Right forelimb (tissue), 1 donor: ENCODE measurements at places on chromosomes 12 and 14.

GRCh38 chr14:103029936-103030335 is 27.4 kb downstream of the CDC42BPB start:
- no peak for DNase-seq

GRCh38 chr12:104529130-104529874 is 72.6 kb downstream of the CHST11 start:
- no peak for DNase-seq

GRCh38 chr14:34344318-34344717 is 117.7 kb downstream of the SPTSSA start:
- no peak for DNase-seq

DNA sequence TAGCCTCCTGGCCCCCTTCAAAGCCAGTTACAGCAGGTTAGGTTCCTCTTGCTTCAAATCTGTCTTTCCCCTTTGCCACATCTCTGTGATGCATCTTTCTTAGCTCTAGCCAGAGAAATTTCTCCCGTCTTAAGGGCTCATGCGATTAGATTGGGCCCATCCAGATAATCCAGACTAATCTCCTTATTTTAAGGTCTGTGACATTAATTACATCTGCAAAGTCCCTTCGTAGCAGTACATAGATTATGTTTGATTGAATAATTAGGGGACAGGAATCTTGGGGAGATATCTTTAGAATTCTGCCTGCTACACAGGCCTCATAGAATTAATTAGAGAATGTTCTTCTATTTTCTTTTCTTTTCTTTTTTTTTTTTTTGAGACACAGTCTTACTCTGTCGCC is 79.3 kb downstream of the SPATS2 start:
- DNase-seq = no peak

DNA sequence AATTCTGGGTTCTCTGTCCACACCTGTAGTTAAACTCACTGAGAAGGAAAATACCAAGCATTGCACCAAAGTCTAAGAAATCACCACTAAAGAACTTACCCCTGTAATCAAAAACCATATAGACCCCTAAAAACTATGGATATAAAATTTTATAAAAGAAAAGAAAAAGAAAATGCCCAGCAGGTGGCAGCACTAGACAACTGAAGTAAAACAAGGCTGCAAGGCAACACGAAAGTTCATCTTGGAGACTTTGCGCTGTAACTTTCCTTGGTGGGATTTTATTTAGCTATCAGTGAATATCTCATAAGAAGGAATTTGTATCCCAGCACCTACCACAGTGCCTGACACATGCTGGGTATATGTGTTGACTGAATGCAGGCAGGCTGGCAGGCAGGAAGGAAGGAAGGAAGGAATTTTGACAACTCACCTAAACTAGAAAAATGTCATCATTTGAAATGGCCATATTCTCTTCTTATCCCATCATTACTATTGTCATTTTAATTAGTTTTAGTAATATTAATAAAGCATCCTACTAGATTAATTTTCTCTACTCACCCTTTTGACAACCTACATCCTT is 68.2 kb upstream of the ETV6 start:
- peak; percentile 58 for DNase-seq

DNA sequence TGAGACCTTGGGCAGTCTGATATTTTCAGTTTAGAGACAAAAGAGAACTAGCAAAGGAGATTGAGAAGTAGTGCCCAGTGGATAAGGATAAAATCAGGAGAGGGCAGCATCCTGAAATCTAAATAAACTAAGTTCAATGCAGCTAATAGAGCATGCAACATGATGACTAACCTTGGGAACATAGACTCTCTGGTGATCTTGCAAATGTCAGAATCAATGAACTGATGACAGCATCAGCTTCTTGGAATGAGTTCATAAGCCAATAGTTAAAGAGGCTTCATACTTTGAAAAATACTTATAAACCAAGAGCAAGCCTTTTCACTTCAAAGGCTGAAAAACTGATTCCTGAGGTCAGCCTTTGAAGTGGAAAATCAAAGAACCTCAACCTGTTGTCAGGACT is 8.2 kb downstream of the TAS2R19 start:
- no peak for DNase-seq

DNA sequence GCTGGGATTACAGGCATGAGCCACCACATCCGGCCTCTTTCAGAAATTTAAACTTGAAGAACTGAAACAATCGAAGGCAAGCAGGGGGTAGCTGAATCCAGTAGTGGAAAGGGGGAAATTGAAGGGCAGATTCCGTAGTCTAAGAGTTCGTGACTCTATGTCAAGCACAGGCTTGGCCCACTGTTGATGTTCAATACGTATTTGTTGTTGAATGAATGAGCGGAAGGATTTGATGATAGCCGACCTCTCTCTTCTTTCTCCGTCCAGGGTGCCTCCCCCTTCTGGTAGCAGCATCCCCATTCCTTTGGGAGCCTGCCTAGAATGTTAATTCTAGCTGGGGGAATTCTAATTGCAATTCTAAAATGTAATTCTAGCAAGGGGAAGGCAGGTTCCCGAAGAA is 59.8 kb upstream of the MED13L start:
- DNase-seq = no peak

GRCh38 chr12:62484233-62484632 is 17.6 kb downstream of the MON2 start:
- no peak for DNase-seq

- no peak for DNase-seq
These were observed 53.4 kb upstream of the PYGL start for GRCh38 chr14:50997712-50998111.

DNA sequence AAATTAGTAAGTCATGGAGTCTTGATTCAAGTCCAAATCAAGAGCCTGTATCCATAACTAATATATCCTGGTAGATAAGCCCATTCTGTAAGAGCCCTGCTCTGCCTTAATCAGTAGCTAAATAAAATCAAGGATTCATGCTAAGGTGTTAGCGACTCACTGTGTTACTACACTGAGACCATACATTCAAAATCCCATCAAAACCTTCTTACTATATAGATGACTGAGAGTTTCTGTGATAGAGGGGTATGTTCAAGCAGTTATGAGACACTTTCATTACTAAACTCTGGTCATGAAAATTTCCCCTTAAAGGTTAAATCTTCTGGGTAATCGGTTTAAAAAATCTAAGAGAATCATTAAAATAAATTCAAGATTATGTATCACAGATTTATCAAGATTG is 78.5 kb downstream of the MDGA2 start:
- no peak for DNase-seq

- no peak for DNase-seq
These were observed 118.4 kb downstream of the BTG1 start for GRCh38 chr12:92027243-92027642.

- no peak for DNase-seq
These were observed 29.3 kb downstream of the HECTD4 start for GRCh38 chr12:112352921-112353320.

GRCh38 chr12:57098546-57098945 is 9.6 kb downstream of the NAB2 start:
- DNase-seq = no peak

DNA sequence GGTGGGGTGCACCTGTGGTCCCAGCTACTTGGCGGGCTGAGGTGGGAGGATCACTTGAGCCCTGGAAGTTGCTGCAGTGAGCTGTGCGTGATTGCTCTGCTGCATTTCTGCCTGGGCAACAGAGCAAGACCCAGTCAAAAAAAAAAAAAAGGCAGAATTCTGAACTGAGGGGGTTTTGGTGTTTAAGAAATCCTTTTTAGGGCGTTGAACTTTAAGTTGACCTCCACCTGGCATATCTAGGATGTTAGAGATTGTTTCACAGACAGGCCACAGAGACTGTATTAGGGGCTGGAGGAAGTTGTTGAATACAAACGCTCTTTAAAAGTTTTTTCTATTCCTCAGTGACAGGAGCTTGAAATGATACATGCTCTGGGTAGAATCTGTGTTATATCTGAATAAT is 60.5 kb downstream of the FBXW8 start:
- no peak for DNase-seq

DNA sequence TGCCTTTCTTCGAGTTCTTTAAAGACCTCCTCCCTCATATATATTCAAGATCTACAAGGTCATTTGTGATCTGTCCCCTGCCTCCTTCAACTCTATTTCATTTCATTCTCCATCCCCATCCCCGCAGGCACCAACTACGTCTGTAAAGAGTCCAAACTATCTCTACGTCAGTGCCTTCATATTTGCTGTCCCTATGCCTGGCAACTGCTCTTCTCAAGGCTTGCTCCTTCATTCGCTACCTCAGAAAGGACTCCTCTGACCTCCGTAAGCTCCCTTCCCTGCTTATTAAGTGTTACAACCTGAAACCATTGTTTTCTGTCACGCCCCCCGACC is 650 bp downstream of the LLPH start:
- DNase-seq = no peak

DNA sequence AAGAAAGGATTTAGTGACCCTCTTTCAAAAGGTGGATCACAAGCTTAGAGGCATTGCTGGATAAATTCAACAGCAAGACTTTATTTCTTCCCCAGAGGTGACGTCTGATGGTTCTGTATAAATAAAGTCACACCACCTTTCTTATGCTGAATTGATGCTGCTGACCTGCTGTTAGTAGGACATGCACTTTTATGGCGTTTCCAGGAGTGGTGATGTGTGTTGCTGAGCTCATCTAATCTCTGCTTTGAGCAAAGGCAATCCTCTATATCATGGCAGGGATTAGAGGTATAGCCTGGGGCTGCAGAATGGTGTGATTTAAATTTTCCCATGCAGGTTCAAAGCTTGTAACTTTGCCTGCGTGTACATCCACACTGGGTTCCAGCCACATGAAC is 94.9 kb downstream of the ETV6 start:
- DNase-seq = no peak

GRCh38 chr12:47903151-47903611 is 1.6 kb downstream of the VDR start:
- DNase-seq = no peak

- no peak for DNase-seq
These were observed 168.5 kb upstream of the PELI2 start for GRCh38 chr14:55949708-55950107.

DNA sequence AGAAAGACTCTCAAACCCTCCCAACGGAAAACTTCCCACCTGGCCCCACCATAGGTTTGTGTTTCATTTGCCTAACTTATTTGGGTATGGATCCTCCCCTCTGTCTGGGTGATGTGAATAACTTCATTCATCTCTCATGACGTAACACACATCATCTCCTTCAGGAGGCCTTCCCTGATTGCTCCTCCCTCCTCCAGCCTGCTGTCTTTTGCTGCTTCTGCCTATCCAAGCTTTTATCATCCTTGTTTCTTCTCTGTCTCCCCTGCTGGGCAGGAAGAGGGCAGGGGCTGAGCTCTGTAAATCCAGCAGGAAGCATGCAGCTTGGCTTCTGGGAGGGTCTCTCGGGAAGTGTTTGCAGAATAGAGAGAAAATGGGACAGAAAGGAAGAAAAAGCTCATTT is 766.0 kb upstream of the TBX3 start:
- DNase-seq = no peak

DNA sequence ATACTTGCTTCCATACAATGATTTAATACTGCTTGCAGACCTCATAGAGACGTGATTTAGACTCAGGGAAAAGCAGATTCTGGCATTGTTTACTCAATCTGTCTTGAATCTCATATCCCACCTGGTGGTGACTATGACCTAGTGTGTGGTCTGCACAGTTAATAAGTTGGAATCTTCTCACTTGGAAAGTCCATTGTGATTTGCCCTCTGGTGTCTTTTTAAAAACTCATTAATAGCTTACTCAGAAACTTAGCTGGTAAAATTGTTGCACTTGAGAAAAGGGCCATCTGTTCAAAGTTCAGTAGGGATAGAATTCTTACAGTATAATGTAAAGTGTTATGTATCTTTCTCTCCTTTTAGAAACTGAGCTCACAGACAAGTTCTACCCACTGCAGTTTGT is 106.0 kb downstream of the PELI2 start:
- no peak for DNase-seq

DNA sequence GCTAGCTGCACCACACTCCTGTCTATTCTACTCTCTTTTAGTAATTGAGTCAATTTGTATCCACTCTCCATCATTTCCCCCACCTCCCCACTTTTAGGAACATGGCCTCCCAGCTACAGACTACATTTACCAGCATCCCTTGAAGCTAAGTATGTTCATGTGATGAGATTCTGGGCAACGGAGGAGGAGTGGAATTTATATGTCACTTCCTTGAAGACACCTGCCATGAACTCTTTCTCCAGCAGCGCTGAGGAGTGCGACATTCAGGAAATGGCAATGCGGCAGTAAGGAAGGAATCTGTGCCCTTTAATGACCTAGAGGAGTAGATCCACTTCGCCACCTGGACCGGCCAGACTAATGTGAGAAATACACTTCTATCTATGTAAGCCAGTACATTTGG is 243.7 kb upstream of the DIO2 start:
- no peak for DNase-seq

DNA sequence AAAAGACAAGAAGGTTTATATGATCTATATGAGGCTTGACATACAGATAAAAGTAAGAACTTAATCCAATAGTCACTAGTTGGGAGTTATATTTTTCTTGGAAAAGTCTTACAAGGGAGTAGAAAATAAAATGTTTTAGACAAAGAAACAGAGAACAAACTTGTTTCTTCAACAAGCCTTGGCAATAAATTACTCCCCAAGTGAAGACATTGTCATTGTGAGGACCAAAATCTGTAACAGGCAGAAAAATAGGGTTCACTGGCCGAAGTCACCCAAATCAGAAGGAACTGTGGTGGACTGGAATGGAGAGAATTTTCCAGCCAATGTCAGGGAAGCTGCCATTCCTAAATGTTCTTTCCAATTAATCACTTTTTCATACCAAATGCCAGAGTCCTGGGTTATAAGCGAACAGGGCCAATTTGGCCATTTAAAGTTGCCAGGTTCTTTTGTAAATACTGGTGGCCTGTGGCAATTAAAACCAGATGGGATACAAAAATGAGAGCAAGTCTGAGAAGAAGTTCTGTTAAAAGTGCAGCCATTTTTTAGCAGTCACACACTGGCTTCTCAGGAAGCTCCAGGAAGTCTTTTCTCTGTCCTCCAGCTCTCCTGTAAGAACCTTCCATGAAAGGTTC is 117.3 kb upstream of the OVCH1 start:
- no peak for DNase-seq

DNA sequence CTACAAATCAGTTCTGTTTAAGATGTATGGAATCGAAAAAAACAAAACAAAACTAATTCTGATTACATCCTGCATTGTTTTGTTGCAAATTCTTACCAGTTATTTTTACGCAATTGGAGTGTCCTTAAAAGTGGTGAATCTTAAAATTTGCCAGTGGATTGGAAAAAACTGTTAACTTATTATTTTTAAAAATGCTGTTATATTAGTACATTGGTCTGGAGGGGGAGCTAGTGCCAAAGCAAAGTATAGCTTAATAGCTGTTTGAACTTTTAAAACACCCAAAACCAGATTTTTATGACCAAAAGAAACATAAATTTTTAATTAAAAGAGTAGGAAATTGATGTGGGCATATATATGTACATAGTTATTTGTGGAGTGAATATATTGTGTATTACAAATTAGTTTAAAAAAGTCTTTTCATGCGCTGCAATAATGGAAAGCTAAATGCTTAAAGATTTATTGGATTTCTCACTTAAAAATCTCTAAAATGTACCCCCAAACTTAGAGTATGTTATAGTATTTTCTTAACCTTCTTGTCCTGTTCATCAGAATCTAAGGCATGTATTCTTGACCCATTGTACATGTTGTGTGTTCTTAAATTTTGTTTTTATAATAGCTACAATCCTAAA is 2.5 kb downstream of the FUT8 start:
- no peak for DNase-seq

- DNase-seq = no peak
These were observed 6.9 kb downstream of the TMBIM6 start for GRCh38 chr12:49748306-49748705.

GRCh38 chr12:111268738-111269572 is 99.9 kb downstream of the PHETA1 start:
- DNase-seq = no peak

- no peak for DNase-seq
These were observed 68.2 kb upstream of the FAM181A start for GRCh38 chr14:93858896-93859295.

GRCh38 chr12:94149119-94149780 is 873 bp downstream of the PLXNC1 start:
- peak; percentile 65 for DNase-seq
